ENCODE measurements at places on chromosomes 11 and 22. TPM values are rescaled to one million over a fixed set of nuclear protein-coding genes. Genes with fewer than 3 reads are reported as not detected.

Gene ARHGAP20
- 6.4 TPM for total RNA-seq

Gene FAM83F
- 0.73 TPM for total RNA-seq

Gene ZNF202
- 10.0 TPM for total RNA-seq

Gene BRSK2
- 0.32 TPM for total RNA-seq

Gene ELF5
- total RNA-seq = 9.3 TPM

Gene GRIA4
- not detected for total RNA-seq

Gene CRY2
- total RNA-seq = 32.7 TPM

All from left lung (tissue), 14 donors.